Urinary bladder (tissue), 4 donors: ENCODE measurements at places on chromosomes 12 and 14. TPM values are rescaled to one million over a fixed set of nuclear protein-coding genes. Genes with fewer than 3 reads are reported as not detected.

The MYO1H gene
- total RNA-seq: not detected

The TMEM117 gene
- total RNA-seq: 31.1 TPM

The AKAP5 gene
- 5.6 TPM for total RNA-seq

GRCh38 chr14:21241218-21241819, 27.9 kb downstream of the HNRNPC start:
- no peak for DNase-seq

DNA sequence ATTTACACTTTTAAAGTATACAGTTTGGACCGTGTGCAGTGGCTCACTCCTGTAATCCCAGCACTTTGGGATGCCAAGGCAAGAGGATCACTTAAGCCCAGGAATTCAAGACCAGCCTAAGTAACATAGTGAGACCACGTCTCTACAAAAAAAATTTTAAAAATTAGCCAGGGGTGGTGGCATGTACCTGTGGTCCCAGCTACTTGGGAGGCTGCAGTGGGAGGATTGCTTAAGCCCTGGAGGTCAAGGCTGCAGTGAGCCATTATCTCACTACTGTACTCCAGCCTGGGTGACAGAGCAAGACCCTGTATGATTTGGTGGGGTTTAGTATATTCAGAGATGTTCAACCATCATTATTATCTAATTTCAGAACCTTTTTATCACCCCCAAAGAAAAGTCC, 4.7 kb downstream of the EIF4B start:
- DNase-seq: no peak

DNA sequence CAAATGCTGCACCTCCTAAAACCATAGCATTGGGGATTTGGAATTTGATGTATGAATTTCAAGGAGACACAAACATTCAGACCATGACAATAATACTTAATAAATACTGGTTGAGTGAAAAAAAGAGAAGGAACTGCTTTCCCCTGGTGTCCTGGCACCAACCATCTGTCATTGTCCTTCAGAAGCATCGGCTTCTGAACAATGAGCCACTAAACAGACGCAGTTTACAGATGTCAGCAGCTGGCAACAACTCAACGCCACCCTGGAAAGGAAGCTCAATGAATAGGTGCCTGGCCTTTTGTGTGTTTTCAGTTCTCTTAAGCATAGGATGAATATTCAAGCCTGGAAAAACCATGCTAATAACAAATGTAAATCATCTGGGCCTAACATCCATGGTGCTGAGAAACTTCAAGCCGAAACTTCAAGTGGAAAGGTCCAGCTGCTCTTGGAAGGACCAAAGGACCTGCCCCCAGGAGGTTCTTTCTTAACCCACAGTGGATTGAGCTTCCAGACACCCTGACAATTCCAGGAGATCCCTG, 101.3 kb downstream of the WIF1 start:
- DNase-seq: no peak

- no peak for DNase-seq
These were observed 2.3 kb upstream of the CDCA4 start for GRCh38 chr14:105023144-105023543.

GRCh38 chr12:76777765-76778216, 13.9 kb downstream of the ZDHHC17 start:
- no peak for DNase-seq

- no peak for DNase-seq
These were observed 94.7 kb upstream of the KRR1 start for GRCh38 chr12:75606151-75606550.

- no peak for DNase-seq
These were observed 1206.0 kb upstream of the FLRT2 start for GRCh38 chr14:84323978-84324377.

DNA sequence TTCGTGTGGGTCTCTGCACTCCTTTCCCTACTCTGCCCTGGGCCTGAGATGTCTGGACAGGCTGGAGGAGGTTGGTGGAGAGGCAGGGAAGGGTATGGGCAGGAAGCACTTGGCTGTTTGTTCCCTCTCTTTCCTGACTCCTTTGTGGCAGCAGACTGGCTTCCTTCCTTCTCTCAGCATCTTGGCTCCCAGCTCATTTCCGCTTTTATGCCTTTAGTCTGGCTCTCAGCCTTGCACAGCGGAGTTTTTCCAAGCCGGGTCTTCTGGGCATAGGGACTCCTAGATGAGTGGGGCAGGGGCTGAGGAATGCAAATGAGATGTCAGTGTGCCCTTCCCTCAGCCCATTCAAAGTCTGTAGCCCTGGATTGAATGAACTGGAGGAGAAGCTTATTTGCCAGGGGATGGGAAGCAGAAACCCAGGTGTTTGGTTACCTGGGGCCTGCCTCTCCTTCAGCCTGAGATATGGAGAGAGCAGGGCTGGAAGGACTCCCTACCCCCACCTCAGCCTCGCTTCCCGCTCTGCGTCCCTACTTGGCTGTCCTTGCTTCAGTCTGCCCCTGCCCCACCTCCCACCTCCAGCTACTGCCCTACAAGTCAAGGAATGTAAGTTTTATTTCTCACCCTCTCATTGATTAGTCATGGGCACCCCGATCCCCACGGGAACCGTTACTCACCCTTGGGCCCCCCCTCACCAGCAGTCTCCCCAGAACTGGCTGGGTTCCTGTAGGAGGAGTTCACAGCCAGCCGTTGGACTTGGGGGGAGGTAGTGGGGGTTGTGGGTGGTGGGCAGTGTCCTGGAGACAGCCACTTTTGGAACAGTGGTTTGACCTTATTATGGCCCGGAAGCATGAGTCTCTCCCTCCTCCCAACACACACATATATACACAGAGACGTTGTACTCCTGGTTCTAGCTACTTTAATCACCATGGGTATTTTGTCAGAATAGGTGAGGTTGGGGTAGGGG, 9.3 kb upstream of the ITGA5 start:
- DNase-seq: no peak
